ENCODE measurements at places on chromosomes 6 and 20.
A peak's percentile ranks its signal among the peaks of the same experiment; 100 is the strongest.

DNA sequence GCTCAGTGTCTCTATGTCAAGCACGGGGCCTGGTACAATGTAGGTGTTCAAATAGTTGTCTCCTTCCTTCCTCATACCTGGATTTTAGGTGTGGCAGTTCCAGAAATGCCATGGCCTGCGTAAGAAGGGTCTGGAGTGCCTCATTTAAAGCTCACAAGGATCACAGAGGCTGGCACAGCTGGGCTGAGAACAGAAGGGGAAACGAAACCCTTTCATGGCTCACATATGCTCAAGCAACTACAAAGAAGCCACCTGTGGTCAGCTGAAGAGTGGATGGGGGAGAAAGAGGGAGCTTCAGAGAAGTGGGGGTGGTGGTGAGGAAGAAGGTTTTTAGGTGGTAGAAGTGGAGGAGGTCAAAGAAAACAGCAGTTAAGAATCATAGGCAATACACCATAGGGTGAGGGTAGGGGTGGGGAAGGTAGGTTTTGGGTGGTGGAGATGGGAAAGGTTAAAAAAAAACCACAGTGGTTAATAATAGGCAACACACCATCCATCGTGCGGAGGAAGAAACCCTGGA is 17.0 kb upstream of the TOP1 start:
- DNase-seq = peak; percentile 69

DNA sequence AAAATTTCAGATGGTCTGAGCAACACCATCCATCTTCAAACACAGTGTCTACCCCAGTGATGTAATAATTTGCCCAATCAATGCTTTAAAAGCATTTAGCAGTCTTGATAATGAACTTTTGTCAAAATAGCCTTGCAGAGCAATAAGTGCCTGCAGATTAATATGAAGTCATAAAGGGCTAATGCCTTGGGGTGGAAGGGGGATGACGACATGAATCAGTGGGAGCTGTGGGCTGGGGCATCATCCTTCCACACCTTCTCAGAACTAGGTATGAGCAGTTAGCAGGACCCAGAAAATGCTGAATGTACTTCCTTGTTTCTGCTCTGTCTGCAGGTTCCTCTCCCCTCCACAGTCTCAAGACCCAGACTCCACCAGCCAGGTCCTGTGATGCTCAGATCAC is 166.2 kb upstream of the MAFB start:
- DNase-seq = no peak

DNA sequence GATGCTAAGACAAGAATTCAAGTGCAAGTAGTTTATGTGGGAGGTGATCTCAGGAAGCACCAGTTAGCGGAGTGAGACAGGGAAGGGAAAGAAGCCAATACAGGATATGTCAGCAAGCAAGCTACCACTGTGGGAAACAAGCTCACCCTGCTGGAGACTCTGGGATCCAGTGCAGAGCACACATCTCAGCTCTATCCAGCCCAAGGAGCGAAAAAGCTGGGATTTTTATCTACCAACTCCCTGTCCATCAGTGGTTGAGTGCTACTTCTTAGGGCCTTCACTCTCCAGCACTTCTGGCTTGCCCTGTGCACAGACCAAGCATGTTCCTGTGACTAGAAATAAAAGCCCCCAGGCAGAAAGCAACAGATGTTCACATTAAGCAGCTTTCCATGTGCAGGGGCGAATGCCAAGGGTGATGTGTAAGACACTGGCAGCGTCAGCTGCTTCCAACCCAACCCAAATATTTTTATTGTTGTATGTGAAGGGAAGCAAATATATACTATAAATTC is 10.8 kb upstream of the RNF24 start:
- no peak for DNase-seq

DNA sequence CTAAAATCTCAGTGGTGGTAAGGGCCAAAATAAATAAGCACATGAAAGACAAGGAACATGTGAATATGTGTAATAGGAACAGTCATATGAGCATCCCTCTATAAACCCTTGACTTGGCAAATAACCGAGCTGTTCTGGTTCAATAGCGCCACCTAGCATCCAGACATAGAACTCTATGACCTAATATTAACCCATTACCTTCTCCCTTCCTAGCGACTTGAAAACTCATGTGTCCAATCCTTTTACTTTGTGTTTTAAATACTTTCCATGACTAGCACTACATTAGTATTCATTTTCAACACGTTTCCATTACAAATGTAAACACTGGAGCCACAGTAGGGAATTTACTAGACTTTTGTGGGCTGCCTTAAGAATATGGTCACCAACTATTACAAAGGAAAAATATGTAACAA is 279.7 kb downstream of the UST start:
- peak; percentile 62 for DNase-seq

GRCh38 chr20:61353261-61354000 is 101.4 kb downstream of the CDH4 start:
- no peak for DNase-seq

- no peak for DNase-seq
Observed at GRCh38 chr6:21754891-21755290, 161.3 kb downstream of the SOX4 start.

GRCh38 chr6:63537201-63537958 is 34.9 kb upstream of the LOC128125822 start:
- no peak for DNase-seq

- DNase-seq = no peak
Observed at GRCh38 chr6:3650076-3650958, 101.2 kb downstream of the PXDC1 start.

- DNase-seq = no peak
Observed at GRCh38 chr6:19635728-19636127, 201.4 kb upstream of the ID4 start.

DNA sequence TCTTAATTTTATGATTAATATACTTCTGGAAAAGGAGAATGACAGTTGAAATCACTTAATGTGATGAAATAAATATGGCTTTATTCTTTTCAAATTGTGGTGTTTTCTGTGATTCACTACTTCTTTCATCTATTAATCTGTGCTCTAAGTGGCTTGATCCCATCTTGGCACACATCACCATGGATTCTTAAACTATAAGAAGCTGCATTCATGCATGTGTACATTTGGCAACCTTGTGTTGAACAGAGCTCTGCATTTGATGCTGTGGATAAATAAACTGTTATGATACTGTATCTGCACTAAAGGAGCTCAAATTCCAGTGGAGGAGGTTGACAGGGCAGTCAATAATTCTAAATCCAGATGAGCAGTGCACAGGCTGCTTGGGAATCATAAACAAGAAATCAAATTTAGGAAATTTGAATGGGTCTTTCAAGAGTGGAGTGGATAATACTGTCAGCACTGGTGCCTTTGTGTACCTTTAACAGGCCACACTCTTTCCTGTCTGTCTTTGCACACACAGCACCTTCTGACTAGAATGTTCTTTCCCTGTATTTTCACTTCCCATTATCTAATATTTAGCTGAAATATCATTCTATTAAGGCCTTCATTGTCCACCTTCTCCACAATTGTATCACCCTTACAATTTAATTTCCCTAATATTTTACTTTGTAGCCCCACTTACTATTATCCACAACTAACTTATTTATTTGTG is 252.9 kb downstream of the GRM1 start:
- no peak for DNase-seq

DNA sequence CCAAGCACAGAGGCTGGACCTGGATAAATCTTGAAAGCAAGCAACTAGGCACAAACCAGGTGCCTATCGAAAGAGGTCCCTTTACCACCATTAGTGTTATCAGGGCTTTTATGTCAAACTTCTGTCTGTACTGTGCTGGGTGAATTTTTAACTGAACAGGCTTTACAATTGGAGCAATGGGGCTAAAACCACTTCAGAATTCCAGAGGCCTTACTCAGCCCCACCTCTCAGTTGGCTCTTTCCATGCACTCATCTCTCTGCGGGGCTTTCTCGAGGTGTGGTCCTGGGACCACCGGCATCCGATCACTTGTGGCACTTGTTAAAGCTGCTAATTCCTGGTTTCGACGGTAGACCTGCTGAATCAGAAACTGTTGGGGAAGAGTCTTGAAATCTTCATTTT is 232.5 kb downstream of the SOX4 start:
- DNase-seq = no peak

DNA sequence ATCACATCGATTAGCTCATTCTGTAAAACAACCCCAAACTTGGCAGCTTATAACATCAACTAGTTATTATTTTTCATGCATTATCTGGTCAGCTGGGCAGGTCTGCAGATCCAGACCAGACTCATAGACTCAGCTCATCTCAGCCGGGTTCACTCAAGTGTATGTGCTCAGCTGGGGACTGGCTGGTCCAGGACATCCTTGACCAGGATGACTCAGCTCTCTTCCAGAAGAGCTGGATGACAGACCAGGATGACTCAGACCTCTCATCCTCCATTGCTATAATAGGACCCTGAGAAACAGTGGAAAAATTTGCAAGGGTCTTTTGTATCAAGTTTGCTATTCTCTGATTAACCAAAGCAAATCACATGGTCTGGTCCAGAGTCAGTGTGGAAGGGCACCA is 312.5 kb upstream of the PLCB4 start:
- no peak for DNase-seq

GRCh38 chr6:111837641-111838500 is 35.4 kb downstream of the FYN start:
- DNase-seq = peak; percentile 81

- no peak for DNase-seq
Observed at GRCh38 chr6:3267162-3267561, 8.4 kb downstream of the PSMG4 start.

DNA sequence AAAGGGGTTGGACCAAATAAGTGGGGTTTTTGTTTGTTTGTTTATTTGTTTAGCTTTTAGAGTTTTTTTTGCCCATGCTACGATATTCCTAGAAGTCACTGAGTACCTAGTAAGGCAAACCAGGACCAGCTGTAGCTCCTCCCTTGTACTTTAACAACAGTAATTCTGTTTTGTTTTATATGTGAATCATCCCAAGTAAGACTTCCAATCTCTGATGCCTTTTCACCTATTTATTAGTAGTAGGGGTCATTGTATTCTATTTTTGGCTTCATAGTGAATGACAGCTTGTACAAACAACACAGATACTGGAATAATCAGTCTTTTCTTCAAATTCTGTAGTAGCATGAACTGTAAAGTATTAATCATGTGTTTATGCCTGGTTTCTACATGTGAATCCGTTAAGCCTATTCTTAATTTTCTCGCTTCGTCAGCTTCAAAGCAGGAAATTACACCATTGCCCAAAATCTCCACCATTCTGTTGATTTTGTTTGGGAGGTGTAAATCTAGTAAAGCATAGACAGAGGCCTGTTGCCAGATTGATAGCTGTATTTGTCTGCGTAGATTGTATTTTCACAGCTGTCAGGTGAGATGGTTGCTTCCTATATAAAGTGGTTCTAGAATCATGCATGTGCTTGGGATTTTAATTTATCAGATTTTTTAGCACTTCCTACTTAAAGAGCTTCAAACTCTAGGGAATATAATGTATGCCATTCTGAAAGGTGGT is 151.5 kb upstream of the FLRT3 start:
- no peak for DNase-seq

Data from activated CD8-positive, alpha-beta T cell treated with anti-CD3 and anti-CD28 coated beads for 36 hours (primary cell).